ENCODE measurements at places on chromosomes 6 and 20.

DNA sequence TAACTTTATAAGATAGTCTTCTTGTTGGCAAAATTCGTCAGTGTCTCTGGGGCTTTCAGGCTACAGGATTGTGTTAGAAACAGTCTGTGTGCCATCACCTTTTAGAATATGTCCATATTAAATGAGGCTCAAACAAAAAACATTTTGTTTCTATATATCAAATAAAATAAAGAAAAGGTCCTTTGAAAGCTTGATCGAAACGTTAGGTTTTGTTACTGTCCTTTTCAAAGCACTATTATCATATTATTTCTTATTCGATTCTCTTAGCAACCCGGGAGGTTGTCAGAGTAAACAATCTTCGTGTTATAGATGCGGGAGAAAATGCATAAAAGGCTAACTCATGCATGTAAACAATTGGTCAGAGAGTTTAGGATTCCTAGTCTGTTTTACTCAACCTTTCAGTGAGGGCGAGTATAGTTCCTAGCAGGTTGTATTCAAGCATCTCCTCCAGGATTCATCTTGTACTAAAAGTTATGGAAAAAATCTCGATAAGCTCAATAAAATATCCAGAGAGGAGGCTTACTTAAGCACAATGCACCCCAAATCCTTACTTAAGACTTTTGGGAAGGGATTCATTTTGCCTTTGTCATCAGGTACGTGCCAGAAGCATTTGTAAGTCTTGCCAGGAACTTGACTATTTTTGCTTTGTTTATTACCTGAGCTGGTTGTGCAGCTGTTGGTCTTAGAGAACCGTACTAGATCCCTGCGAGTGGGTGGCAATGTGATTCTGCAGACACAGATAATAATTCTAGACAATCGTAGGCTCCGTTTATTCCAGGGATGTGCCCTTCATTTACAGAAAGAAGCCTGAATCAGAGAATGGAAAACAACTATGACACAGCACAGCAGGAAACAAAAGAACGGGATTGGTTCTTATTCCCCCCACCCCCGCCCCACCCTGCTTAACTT is 159.6 kb upstream of the ZNF217 start:
- DNase-seq = no peak

- no peak for DNase-seq
Measured at GRCh38 chr6:37624606-37625574, 72.8 kb downstream of the MDGA1 start.

GRCh38 chr20:50277460-50278376 is 87.1 kb downstream of the CEBPB start:
- DNase-seq = no peak

- no peak for DNase-seq
Measured at GRCh38 chr20:61861054-61861841, 204.4 kb downstream of the TAF4 start.

- no peak for DNase-seq
Measured at GRCh38 chr6:9937031-9937763, 477.7 kb downstream of the TFAP2A start.

DNA sequence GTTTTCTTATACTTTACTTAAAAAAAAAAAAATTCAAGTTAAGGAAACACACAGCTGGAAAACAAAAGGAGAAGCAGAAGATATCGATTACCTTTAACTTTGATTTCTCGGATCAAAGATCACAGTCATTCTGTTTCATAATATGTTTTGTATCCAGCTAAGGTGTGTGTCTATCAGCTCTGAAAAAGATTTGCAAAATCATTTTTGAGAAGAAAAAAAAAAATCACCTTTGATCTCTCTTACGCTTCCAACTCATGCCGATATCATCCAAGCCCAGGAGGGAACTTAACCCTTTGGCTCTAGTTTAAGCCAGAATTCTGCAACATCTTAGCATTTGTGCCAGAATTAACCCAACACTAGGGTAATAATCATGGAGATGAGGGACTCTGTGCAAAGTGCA is 144.0 kb downstream of the NFATC2 start:
- DNase-seq = no peak

- DNase-seq = no peak
Measured at GRCh38 chr20:63711085-63711645, 3.3 kb downstream of the ZGPAT start.

GRCh38 chr20:25206063-25206403 is 10.5 kb downstream of the ENTPD6 start:
- DNase-seq = no peak

DNA sequence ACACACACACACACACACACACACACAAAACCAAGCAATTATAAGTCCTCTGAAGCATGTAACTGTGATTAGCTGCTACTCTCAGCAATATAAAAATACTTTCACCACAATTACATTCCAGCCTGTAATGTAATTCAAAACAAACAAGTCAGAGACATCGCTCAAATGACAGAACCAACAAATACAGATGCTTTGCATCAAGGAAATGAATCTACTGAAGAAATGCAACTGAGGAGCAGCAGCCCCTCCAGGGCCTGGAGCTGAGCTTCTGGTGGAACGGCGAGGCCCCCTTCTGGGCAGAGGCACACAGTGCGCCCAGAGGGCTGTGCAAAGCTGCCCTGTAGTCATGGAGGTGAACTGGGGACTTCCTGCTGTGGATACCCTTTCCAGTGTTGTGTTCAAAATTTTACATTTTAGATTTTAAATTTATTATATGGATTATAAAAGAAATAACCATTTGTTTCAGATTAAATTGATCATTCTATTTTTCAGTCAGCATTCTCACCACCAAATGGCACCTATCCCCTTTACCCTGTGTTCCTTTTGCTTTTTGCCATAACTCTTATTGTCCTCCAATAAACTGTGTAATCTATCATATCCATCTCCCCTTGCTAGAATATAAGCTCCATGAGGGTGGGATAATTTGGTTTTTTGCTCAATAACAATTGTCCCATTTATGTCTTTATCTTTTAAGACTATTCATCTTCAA is 23.2 kb downstream of the ADAT2 start:
- DNase-seq = peak; percentile 27

DNA sequence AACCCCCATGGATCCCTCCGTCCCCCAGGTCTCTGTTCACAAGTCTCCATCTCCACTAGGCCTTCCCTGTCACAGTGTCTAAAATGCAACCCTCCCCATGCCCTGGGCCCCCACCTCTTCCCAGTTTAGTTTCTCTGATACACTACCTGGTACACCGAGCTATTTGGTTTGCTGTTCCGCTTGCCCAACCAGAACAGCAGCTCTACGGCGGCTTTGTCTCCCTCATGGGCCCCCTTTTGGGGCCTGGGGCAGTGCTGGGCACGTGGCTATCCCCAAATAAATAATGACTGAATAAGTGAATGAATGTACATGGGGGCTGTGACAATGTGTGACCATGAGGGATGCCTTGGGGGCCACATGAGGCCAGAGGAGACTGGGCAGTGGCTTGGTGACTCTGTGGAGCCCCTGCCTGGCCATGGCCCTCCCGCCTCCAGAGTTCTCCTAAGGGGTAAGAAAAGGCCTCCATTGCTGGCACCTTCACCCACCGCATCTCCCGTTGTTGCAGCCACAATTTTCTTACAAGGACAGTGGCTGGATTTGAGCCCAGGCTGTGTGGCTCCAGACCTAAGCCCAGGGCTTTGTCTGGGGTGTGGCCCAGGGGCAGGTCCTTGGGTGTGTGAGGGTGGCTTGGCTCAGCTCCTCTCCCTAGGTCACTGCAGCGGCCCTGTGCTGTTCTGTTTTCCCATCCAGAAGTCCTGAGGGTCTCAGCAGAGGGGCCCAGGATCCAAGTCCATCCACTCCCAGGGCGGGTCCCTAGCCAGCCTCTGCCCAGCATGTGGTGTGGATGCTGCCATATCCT is 408.5 kb upstream of the SULF2 start:
- DNase-seq = no peak

GRCh38 chr20:35575958-35576357 is 34.1 kb downstream of the ERGIC3 start:
- no peak for DNase-seq

- DNase-seq = no peak
Measured at GRCh38 chr20:13271098-13271497, 50.0 kb downstream of the ISM1 start.

- no peak for DNase-seq
Measured at GRCh38 chr6:159693894-159694545, 979 bp upstream of the SOD2 start.
